Effector memory CD8-positive, alpha-beta T cell (primary cell): ENCODE measurements at places on chromosomes 1 and 21.

GRCh38 chr1:203187689-203188264 is 1.3 kb upstream of the CHI3L1 start:
- DNase-seq, result no peak

GRCh38 chr1:204859861-204860267 is 10.8 kb upstream of the NFASC start:
- DNase-seq, result no peak

GRCh38 chr1:174393885-174394284 is 53.9 kb upstream of the GPR52 start:
- DNase-seq, result no peak

DNA sequence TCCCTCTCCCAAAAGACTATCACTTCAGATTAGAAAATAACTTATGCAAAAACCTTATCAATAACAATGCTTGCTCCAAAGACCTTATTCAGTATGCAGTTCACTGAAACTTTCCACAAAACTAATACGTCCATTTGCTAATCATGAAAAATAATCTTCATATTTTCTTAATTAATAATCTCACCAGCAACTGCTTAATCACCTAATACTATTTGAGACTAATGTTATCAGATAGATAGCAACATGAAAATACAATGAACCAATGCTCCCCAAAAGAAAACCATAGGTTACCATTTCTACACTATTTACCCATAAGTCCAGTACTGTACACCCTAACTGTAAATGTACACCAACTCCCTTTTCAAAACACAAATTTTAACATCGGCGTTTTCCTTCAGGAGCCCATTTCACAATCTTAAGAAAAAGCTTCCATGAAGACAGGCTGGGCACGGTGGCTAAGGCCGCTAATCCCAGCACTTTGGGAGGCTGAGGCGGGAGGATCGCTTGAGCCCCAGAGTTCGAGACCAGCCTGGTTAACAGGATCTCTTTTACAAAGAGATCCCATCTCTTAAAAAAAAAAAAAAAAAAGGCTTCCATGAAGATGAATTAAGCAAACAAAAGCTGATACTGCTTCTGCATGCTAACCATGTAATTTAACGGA is 1.7 kb downstream of the GNB1 start:
- no peak for DNase-seq

- DNase-seq, result no peak
Observed at GRCh38 chr1:45887156-45887842, 83.9 kb downstream of the MAST2 start.

DNA sequence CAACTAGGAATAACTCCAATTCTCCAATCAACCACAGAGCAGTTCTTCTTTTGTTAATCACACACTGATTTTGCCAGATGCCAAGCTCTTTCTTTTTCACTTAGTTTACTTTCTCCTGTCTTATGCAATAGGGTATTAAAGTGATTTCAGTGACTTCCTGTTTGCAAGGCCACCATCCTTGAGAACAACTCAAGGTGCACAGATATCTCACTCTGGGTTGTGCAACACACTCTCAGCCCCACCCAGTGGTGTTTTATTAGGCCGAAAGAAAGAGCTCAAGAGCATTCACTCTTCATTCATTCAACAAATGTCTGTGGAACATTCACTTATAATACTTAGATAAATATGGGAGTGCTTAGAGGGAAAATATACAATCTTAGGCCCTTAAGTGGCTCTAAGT is 352.5 kb downstream of the ZNF326 start:
- no peak for DNase-seq

DNA sequence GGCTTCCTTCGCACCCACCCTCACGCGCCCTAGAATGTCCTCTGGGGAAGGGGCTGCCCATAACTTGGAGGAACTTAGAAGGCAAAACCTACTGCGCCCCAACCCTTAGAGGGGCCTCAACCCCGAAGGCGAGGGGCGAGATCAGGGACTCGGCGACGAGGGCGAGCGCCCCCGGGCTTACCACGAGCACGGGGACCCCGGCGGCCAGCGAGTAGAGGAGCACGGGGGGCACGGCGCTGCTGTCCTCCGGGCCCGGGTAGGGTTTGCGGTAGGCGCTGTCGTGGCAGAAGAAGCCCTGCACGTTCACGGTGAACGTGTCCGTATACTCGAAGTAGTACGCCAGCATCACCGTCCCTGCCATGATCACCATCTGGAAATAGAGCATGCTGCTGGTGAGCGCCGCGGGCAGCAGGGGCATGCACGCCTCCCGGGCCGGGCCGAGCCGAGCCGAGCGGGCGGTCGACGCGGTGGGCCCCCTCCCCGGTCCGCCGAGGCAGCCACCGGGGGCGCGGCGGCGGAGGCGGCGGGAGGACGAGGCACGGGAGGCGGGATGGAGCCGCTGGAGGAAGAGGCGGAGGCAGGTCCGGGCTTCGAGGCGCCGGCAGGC is 304 bp downstream of the PLPPR5 start:
- DNase-seq, result no peak

GRCh38 chr1:172545396-172546004 is 12.6 kb downstream of the SUCO start:
- no peak for DNase-seq

- no peak for DNase-seq
Observed at GRCh38 chr1:25744140-25744581, 55.8 kb upstream of the SELENON start.

GRCh38 chr1:52670604-52671003 is 27.5 kb downstream of the COA7 start:
- no peak for DNase-seq

- DNase-seq, result no peak
Observed at GRCh38 chr1:22383526-22384294, 67.9 kb upstream of the ZBTB40 start.

DNA sequence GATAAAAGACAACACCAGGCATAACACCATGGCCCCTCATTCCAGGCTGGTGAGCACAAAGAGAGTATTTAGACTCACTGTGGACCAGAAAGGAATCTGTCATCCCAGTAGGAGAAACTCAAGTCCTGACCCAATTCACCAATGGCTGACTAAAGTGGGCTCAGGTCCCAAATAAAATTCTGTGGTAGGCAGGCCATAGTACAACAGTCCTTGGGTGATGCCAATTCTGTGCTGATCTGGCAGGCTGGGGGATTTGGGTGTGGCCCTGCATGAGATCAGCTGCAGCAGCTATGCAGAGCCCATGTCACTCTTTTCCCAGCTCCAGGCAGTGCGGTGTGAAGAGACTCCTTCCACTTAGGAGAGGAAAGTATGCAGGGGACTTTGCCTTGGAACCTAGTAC is 245.1 kb downstream of the LBR start:
- DNase-seq, result no peak

DNA sequence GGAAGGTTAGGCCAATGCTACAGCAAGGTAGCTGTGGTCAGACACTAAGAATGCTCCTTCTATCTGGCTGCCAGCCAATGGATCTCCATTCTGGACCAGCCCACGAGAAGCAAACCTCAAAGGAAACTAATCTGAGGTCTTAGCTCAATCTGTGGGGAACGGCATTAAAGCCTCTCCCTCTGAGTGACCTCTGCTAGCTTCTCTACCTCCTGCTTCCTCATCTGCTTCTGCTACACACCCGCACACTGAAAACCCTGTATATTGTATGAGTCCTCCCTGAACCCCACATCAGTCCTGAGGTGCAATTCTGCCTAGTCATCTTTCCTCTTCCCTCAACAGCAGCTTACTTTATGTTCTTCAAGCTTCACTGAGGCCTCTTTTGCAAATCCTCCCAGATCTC is 6.9 kb upstream of the GALE start:
- no peak for DNase-seq

GRCh38 chr1:232574889-232575762 is 54.8 kb downstream of the SIPA1L2 start:
- no peak for DNase-seq

DNA sequence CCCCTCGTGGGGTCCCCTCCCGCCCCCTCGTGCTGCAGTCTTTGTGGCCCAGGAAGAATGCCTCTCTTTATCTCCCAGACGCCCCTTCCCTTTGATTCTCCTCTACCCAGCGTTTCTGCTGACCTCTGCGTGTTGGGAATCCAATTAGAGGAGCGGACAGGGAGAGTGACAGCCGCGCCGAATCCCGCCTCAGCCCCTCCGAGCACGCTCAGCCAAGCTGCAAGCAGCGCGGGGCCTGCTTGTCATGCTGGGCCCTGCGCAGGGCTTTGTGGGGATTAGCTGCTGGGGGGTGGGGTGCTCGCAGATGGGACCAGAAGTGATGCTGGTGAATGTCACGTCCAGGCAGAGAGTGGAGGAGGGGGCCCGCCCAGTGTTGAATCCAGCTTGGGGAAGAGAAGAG is 91.1 kb downstream of the EPHB2 start:
- no peak for DNase-seq

DNA sequence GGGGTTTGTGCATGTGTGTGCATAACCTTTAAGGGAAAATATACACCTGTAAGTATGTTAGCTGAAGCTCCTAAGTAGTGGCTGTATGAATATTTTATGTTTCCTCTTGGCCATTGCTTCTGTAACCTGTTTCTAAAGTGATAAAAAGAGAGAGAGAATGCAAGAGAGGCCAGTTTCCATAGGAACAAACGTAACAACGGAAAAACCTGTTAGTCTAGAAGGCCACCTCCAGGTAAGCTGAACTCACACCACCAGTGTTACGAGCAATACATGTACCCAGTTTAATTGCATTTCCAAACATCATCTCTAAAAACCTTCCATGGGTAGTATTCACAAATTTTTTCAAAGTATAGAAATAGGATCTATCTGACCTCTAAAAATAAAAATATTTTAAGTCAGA is 63.1 kb downstream of the PLPPR4 start:
- no peak for DNase-seq

- DNase-seq, result no peak
Observed at GRCh38 chr1:78996791-78997190, 9.7 kb downstream of the ADGRL4 start.

GRCh38 chr21:42503711-42504110 is 7.7 kb upstream of the RSPH1 start:
- DNase-seq, result no peak

GRCh38 chr1:84225646-84226045 is 75.9 kb upstream of the SAMD13 start:
- no peak for DNase-seq

- no peak for DNase-seq
Observed at GRCh38 chr1:206566999-206567398, 45.3 kb downstream of the EIF2D start.

GRCh38 chr21:20469361-20469760 is 528.8 kb upstream of the NCAM2 start:
- DNase-seq, result no peak

DNA sequence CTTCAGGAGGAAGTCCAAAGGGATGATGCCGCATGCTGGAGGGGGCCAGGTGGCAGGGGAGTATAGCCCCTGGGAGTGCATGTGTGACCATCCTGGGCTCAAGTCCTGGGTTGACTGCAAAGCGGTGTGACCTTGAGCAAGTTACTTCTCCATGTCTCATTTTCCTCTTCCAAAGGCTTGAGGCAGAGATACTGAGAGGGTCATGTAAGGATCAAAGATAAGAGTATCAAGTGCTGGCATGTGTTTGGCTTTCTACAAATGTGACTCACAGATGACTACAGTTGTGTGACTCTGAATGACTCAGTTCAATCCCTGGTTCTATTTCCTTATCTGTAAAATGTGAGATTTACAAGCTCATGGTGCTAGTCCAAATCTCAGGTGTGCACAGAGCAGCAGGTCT is 26.1 kb downstream of the PROK1 start:
- DNase-seq, result no peak

DNA sequence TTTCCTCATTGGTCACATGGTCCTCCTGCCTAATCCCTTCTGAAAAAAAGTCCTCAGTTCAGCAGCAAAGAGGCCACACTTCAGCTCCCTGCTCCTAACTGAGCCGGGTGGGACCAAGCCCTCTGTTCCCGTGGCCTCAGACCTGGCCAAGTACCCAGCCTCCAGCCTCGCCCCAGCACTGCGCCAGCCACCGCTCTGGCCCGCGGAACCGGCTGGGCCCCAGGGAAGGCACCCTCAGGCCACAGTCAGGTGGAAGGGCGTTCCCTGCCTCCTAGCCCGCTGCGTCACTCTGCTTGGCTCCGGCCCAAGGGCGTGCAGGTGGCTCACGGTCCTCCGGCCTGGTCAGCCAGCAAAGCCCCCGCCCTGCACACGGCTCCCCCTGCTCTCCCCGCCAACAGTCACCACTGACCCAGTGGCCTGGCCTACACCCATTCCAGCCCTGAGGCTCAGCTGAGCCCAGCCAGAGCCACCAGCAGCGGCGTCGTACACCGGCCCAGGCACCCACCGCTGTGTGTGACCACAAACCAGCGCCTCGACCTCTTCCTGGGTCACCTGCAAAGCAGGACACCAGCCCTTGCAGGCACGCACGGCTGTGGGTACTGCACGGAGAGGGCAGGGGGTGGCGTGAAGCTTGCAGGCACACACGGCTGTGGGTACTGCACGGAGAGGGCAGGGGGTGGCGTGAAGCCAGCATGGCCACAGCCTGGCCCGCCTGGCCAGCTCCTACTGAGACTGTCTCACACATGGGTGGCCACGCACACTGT is 19.4 kb downstream of the NADK start:
- no peak for DNase-seq

DNA sequence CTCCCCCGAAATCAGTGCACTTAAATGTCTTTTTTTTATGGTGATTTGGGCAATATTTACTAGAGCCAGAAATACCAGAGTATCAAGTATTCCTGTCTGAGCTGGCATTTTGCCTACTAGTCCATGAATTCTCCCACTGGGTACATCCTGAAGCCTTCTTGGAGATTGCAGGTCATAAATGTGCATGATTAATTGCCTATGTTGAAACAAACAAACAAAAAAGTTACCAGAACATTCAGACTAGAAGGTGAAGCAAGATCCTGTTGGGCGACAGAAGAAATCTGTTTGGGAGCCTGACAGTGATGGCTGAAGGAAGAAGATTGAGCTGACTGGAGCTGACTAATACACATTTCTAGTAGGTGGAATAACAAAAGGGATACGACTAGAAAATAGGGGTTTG is 127.4 kb upstream of the NRIP1 start:
- no peak for DNase-seq

DNA sequence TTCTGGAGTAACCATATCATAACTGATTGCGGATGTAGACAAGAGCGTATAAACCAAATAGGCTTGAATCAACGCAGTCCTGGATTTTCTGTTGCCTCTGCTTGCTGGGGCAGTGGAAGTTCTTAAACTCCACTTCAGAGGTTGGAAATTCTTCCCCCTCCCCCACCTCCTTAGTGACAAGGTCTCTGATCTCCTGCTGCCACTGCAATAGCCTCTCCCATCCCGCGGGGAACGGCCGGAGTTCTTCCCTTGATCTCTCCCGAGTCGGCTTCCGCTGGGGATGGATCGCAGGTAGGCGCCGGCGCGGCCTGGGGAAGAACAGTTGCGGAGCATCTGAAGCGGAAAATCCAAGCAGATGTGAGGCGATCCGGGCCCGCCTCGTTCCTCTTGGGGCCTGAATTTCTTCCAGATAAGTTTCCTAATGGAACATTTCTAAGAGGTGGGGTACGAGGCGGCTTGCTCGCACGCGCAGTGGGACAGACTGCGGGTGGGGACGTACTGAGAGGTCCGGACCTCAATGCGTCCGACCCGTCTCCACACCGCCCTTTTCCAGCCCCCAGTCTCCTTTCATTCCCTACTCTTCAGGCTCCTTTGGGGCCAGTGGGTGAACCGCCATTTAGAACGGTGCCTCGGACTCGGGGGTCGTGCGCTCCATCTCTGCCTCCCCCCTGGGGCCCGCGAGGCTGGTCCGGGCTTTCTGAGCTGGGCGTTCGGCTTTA is 3.1 kb upstream of the SIM2 start:
- DNase-seq, result no peak
